ENCODE measurements at places on chromosomes 12 and 14. TPM values are rescaled to one million over a fixed set of nuclear protein-coding genes. Genes with fewer than 3 reads are reported as not detected.

DNA sequence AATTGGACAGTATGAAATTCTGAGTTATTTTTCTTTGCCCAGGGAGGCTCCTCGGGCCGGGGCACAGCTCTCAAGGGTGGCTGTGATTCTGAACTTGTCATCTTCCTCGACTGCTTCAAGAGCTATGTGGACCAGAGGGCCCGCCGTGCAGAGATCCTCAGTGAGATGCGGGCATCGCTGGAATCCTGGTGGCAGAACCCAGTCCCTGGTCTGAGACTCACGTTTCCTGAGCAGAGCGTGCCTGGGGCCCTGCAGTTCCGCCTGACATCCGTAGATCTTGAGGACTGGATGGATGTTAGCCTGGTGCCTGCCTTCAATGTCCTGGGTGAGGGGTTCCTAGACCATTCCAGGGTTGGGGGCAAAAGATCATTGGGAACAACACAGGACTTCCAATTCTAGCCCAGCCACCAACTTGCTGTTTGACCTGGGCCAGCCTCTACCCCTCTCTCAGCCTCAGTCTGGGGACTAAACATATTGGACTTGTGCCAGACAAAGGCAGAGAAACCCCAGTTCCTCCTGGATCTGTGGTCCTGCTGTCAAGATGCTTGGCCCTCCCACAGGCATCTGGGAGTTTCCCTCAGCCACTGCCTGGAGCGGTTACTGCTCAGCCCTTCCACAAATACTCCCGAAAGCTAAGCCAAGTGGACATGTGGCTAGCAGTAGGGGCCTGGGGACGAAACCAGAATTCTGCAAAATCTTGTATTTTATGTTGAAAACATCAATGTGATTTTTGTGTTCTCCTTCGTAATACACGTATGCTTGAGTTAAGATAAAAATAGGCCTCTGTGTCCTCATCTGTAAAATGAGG is 3.5 kb downstream of the OAS3 start:
- H3K4me3 ChIP-seq, result no peak overlapping the region
- H3K27ac ChIP-seq, result no peak overlapping the region
- H3K4me1 ChIP-seq, result peaks cover 20% of the 10 kb centered on the region
- DNase-seq, result no peak
- H3K27me3 ChIP-seq, result peaks cover 48% of the 10 kb centered on the region

DNA sequence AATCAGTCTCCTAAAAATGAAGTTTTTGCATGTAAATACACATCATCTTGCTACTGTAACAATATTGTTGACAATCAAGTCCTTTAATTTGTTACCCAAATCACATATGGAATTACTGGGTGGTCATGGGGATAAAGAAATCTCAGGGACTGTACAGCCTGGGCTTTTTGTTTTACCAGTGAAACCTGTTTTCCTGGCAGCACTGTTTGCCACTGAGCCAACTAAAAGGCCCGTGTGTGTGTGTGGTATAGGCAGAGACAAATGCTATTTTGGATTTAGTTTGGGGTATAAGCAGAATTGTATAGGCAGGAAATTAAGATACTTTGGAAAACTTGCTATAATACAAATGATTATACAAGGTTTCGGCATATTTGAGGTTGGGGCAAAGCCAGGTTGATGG is 5.7 kb downstream of the NUP37 start:
- no peak for DNase-seq
- H3K27ac ChIP-seq, result no peak overlapping the region
- peaks cover 6% of the 10 kb centered on the region for H3K4me1 ChIP-seq
- no peaks in the 10 kb centered on the region for H3K27me3 ChIP-seq

DNA sequence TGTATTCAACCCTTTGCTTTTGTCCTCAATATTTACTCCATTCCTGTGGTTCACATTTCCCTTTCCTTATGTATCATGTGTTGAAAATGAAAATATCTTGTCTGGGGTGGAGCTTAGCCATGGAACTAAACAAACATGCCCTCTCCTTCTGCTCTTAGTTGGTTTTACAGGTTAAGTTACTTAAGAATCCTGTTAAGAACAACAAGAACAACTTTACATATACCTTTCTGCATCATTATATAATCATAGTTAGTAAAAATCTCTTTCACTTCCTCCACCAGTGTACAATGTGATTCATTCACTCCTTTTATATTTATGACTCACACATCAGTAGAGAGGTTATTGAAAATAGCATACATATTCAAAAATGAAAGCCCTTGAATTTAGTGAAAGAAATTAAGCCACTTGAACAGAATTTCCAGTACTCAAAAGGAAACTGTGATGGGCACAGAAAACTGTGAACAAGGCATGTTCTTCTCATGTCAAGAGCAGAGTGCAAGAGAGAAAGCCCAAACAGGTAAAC is 307.7 kb downstream of the CCDC91 start:
- DNase-seq, result no peak
- no peaks in the 10 kb centered on the region for H3K4me1 ChIP-seq
- no peak overlapping the region for H3K4me3 ChIP-seq
- H3K27me3 ChIP-seq, result no peaks in the 10 kb centered on the region
- no peak overlapping the region for H3K27ac ChIP-seq

DNA sequence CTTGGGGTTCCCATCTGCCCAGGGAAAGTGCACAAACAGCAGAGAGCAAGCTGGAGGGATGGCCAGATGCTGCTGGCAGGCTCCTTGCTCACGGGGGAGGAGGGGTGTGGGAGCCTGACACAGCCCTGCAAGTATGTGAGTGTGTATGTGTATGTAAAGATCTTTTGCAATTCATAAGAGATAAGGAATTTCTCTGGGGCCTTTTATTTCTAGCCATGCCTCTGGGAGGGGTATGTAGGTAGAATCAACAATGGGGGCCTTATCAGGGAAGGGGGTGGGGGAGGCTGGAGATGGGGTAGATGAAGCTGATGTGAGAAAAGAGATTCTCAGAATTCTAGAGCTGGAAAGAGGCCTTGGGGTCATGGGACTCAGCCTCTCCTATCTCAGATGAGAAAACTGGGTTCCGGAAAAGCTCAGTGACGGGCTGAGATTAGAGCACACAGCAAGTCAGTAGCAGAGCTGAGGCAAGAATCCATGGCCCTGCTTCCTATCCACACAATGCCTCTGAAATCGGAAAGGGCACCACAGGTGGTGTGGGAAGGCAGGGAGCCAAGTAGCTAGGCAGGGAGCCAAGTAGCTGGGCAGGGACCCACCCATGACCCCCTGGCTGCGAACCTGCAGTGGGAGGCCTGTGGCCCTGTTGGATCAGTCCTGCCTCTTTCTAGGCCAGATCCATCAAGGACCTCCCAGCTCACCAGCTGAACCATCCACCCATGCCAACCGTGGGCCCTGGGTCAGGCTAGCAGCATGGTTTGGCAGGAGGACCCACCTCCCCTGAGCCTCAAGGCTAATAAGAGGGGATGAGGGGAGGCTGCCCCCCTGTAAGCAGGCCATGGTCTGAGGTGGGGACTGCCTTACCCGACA is 54.7 kb downstream of the PLEKHG3 start:
- H3K27me3 ChIP-seq, result peaks cover 16% of the 10 kb centered on the region
- no peaks in the 10 kb centered on the region for H3K36me3 ChIP-seq
- peak overlapping the region; percentile 72 for H3K27ac ChIP-seq
- no peak overlapping the region for H3K4me3 ChIP-seq

- no peaks in the 10 kb centered on the region for H3K27me3 ChIP-seq
- no peak overlapping the region for H3K4me3 ChIP-seq
- peaks cover 12% of the 10 kb centered on the region for H3K4me1 ChIP-seq
- DNase-seq, result no peak
- no peak overlapping the region for H3K27ac ChIP-seq
- H3K36me3 ChIP-seq, result no peaks in the 10 kb centered on the region
These were observed 49.1 kb downstream of the SSPN start for GRCh38 chr12:26244503-26244902.

DNA sequence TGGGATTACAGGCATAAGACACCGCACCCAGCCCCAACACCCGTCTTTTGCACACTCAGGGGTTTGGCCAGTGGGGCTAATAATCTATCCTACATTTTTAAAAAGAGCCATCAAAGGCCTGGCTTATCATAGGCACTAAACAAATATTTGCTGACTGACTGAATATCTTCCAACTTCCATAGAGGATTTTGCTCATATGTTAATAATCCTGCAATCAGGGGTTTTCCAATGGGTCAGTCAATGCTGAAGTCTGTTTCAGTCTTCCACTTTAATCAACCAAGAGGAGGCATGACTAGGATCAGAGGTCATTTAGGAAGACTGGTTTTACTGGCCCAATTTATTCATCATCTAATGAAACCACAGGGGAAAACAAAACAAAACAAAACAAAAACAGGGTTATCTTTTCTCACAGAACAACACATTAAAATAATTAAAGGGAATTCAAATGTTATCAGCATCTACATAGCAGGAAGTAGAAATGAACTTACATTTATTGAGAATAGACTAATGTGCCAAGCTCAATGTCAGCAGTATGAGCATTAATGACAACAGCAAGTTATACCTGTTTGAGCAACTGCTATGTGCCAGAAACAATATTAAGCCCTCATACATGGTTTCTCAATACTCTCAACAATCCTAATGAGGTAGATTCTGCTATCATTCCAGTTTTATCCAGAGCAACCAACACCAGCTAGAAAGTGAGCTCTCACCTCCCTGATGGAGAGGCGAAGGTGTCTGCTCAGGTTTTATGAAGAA is 372.2 kb downstream of the EGLN3 start:
- H3K27ac ChIP-seq, result no peak overlapping the region
- H3K36me3 ChIP-seq, result no peaks in the 10 kb centered on the region
- H3K4me1 ChIP-seq, result no peaks in the 10 kb centered on the region
- H3K27me3 ChIP-seq, result no peaks in the 10 kb centered on the region
- DNase-seq, result no peak
- H3K4me3 ChIP-seq, result no peak overlapping the region

- H3K4me3 ChIP-seq, result no peak overlapping the region
- H3K27me3 ChIP-seq, result no peaks in the 10 kb centered on the region
- DNase-seq, result no peak
- peak overlapping the region; percentile 18 for H3K27ac ChIP-seq
These were observed 77.7 kb downstream of the PPP2R5C start for GRCh38 chr14:101839236-101839635.

GRCh38 chr14:58479975-58480374 is 52.5 kb downstream of the KIAA0586 start:
- no peak overlapping the region for H3K27ac ChIP-seq
- H3K36me3 ChIP-seq, result peaks cover 69% of the 10 kb centered on the region

- H3K4me1 ChIP-seq, result no peaks in the 10 kb centered on the region
- DNase-seq, result no peak
- no peaks in the 10 kb centered on the region for H3K36me3 ChIP-seq
- H3K27me3 ChIP-seq, result no peaks in the 10 kb centered on the region
- no peak overlapping the region for H3K4me3 ChIP-seq
These were observed 288.6 kb downstream of the PDZRN4 start for GRCh38 chr12:41476499-41477439.

IL22 gene
- not detected for total RNA-seq
